ENCODE measurements at places on chromosomes 1 and 21. TPM values are rescaled to one million over a fixed set of nuclear protein-coding genes. Genes with fewer than 3 reads are reported as not detected.

SLC9C2 gene
- 0.12 TPM for total RNA-seq

CENPL gene
- 4.2 TPM for total RNA-seq

NBPF4 gene
- not detected for total RNA-seq

CD247 gene
- total RNA-seq, result 1.5 TPM

CEP104 gene
- 35.5 TPM for total RNA-seq

SCP2 gene
- total RNA-seq, result 129 TPM

SLC26A9 gene
- total RNA-seq, result 9.3 TPM

SRGAP2 gene
- 24.5 TPM for total RNA-seq

GRIK1 gene
- not detected for total RNA-seq

CA6 gene
- total RNA-seq, result not detected

SELP gene
- 24.8 TPM for total RNA-seq

NTRK1 gene
- total RNA-seq, result 1.5 TPM

GREM2 gene
- total RNA-seq, result 0.09 TPM

GCSAML gene
- not detected for total RNA-seq

TTLL10 gene
- total RNA-seq, result not detected

CCDC17 gene
- 1.2 TPM for total RNA-seq

PFKL gene
- total RNA-seq, result 50.9 TPM

COL16A1 gene
- 50.3 TPM for total RNA-seq

TMEM54 gene
- 11.6 TPM for total RNA-seq

TPTE gene
- not detected for total RNA-seq

BCAR3 gene
- total RNA-seq, result 17.4 TPM

RIPPLY3 gene
- not detected for total RNA-seq

AHCYL1 gene
- 37.4 TPM for total RNA-seq
